Activated effector memory CD4-positive, alpha-beta T cell treated with anti-CD3 and anti-CD28 coated beads, Interleukin-2, amount 50 U/mL, for 16 hours (primary cell): ENCODE measurements at places on chromosomes 1 and 21.

DNA sequence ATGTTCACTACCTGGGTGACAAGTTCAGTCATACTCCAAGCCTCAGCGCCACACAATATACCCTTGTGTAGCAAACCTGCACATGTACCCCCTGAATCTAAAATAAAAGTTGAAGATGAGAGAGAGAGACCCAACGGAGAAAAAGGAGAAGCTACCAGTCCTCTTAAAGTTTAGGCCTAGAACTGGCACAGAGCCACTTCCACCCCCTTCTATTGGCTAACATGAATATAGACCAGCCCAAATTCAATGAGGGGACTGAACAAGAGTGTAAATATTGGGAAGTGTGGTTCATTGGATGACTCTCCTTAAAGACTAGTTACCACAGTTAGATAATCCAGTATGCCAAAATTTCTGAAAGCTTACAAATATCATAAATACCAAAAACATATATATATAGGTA lies 139.9 kb upstream of the ATP1B1 start:
- no peak for DNase-seq

- DNase-seq: no peak
Measured at GRCh38 chr1:24952413-24952841, 22.4 kb upstream of the RUNX3 start.

DNA sequence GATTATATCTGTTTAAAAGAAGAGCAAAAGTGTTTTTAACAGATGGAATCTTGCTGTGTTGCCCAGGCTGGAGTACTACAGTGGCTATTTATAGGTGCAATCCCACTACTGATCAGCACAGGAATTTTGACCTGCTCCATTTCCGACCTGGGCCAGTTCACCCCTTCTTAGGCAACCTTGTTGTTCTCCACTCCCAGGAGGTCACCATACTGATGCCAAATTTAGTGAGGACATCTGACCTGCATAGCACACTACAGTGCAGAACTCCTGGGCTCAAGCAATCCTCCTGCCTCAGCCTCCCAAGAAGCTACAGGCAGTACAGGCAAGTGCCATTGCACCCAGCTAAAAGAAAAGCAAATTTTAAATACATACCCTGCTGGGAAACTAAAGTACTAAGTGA lies 11.3 kb upstream of the NUP210L start:
- peak; percentile 21 for DNase-seq

DNA sequence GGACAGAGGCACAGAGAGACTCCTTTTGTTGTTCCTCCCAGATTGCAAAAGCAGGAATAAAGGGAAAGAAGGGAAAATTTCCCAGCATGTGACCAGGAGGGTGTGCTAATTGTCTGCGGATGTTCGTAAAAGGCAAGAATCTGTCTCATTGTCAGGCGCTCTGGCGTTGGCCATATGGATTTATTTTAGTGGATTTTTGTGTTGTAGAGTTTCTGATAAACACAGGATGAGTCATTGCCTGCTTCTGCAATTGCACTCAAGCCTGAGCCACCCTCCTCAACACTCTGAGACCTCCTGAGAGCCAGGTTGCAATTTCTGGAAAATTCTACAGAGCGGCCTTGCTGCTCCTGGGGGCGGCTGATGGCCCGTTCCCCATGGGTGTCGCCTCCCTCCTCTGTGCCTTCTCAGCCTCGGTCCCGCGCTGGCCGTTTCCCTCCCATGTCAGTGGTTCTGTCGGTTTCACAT lies 227.7 kb downstream of the KAZN start:
- DNase-seq: no peak

DNA sequence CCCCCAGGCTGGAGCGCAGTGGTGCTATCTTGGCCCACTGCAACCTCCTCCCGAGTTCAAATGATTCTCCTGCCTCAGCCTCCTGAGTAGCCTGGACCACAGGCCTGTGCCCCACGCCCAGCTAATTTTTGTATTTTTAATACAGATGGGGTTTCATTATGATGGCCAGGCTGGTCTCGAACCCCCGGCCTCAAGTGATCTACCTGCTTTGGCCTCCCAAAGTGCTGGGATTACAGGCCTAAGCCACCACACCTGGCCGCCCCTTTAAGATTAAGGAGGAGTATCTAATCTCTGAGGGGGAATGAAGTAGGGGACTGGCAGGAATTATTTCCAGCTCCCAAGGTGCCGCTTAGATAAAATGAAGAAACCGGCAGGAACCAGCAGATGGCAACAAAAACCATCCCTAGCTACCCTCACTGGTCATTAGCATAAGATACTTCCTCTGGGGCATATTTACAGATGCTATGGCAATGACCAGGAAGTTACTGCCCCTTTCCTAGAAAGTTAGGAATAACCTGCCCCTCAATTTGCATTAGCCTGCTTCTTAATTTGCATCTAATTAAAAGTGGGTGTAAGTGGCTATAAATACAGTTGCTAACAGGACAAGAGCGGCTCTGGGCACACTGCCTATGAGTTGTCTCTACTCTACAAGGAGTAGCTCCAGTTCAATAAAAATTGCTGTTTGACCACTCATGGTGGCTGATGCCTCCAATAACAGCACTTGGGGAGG lies 7.1 kb upstream of the NSUN4 start:
- no peak for DNase-seq

GRCh38 chr1:186943891-186944686 lies 115.3 kb downstream of the PLA2G4A start:
- no peak for DNase-seq

GRCh38 chr1:119336848-119337247 lies 31.7 kb upstream of the HAO2 start:
- no peak for DNase-seq

DNA sequence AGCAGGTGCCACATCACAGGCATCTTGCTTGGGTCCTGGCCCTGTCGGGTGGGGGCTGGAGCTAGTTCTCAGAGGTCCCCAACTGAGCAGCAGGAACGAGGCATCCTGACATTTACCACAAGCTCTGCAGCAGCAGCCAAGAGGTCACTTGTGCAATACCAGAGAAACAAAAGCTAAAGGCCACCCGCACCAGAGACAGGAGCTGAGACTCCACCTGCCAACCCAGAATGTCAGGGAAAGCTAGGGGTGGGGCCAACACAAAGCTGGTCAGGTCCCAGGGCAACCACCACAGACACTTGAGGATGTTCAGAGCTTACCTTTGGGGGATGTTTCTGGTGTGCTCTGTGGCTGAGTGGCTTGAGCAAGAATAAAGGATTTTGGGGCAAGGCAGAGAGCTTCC lies 13.6 kb upstream of the SYT6 start:
- no peak for DNase-seq

- DNase-seq: no peak
Measured at GRCh38 chr1:207949571-207950195, 38.8 kb upstream of the CD34 start.

DNA sequence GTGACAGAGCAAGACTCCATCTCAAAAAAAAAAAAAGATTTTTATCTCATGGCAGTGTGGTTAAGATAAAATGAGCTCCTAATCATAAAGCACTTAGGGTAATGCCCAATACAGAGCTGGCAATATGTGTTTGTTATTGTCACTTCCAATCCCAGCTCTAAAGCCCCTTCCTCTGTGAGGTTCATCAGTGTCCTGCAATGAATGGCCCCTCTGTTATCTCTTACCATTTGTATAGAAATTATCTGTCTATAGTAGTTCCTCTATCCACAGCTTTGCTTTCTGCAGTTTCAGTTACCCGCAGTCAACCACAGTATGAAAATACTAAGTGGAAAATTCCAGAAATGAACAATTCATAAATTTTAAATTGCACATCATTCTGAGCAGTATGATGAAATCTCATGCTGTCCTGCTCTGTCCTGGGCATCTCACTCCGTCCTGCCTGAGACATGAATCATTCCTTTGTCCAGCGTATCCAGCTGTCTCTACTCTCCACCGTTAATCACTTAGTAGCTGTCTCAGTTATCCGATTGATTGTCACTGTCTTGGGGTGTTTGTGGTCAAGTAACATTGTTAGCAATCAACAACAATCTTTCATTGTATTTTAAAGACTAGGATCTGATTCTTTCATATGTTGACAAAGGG lies 50.2 kb upstream of the DNAH14 start:
- no peak for DNase-seq

- no peak for DNase-seq
Measured at GRCh38 chr21:42223826-42224575, 5.1 kb downstream of the ABCG1 start.

DNA sequence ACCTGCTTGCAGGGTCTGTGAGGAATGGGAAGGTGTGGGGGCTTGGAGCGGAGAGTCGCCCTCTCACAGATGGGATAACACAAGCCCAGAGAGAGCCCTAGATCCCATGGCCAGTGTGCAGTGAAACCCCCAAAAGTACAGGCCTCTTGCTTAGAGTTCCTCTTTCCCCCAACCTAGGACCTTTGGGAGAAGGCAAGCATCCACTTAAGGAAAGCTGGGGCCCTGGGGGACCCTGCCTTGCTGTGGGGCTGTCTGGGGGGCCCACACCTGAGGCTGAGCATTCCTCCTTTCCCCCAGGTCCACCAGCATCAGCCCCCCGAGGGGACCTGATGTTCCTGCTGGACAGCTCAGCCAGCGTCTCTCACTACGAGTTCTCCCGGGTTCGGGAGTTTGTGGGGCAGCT lies 1.1 kb downstream of the VWA1 start:
- no peak for DNase-seq

- no peak for DNase-seq
Measured at GRCh38 chr1:198333744-198334143, 176.9 kb downstream of the NEK7 start.

- no peak for DNase-seq
Measured at GRCh38 chr1:113433184-113433583, 42.9 kb downstream of the MAGI3 start.

GRCh38 chr1:183234660-183235476 lies 48.8 kb downstream of the LAMC2 start:
- no peak for DNase-seq
